SK-N-SH (cell line): ENCODE measurements at places on chromosomes 1 and 21. TPM values are rescaled to one million over a fixed set of nuclear protein-coding genes. Genes with fewer than 3 reads are reported as not detected.
A peak's percentile ranks its signal among the peaks of the same experiment; 100 is the strongest.

GRCh38 chr1:47785118-47785517, 212.1 kb downstream of the TRABD2B start:
- no peak overlapping the region for H3K4me3 ChIP-seq
- DNase-seq, result no peak
- no peaks in the 10 kb centered on the region for H3K36me3 ChIP-seq
- H3K27me3 ChIP-seq, result no peaks in the 10 kb centered on the region

DNA sequence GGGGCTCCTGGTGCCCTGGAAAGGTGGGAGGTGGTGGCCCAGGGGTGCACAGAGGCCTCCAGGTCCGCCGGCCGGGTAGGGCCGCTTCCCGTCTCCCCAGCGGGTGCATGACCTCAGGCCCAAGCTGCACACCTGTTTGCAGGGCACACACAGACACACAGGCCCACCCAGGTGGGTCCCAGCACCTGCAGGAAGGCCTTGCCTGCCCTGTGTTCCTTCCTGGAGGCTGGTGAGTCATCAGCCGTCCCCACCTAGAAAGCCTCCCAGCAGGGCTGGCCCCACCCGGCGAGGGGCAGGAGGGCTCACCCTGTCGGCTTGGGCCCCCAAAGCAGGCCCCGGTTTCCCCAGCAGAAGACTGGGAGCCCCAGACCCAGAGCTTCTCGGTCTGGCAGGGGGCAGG, 23.6 kb upstream of the TTLL10 start:
- no peaks in the 10 kb centered on the region for H3K27me3 ChIP-seq
- H3K4me3 ChIP-seq, result no peak overlapping the region
- H3K36me3 ChIP-seq, result no peaks in the 10 kb centered on the region
- H3K27ac ChIP-seq, result no peak overlapping the region

GRCh38 chr21:45293220-45293725, 5.6 kb upstream of the POFUT2 start:
- no peaks in the 10 kb centered on the region for H3K27me3 ChIP-seq
- no peaks in the 10 kb centered on the region for H3K36me3 ChIP-seq
- H3K4me1 ChIP-seq, result 0 out of 2 replicates have a peak, but pooled peaks cover 9% of the 10 kb centered on the region

DNA sequence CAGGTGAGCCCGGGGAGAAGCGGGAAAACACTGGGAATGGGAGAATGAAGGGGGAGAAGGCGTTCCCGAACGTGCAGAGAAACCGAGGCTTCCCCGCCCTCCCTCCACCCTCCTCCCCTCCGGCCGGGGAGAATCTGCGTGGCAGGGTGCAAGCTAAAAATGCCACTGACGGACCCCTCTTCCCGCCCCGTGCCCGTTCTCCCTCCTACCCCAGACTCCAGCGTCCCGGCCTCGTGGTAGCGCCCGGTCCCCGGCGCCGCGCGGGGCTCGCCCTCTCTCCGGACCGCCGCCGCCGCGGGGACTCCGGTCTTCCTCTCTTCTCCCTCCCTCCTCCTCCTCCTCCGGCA, 81.6 kb upstream of the AK4 start:
- H3K27me3 ChIP-seq, result no peaks in the 10 kb centered on the region
- peaks cover 16% of the 10 kb centered on the region for H3K4me1 ChIP-seq
- DNase-seq, result no peak
- no peak overlapping the region for H3K27ac ChIP-seq
- peak overlapping the region; percentile 80 for H3K4me3 ChIP-seq

- peaks cover 18% of the 10 kb centered on the region for H3K4me1 ChIP-seq
- no peak for DNase-seq
- no peaks in the 10 kb centered on the region for H3K27me3 ChIP-seq
- H3K36me3 ChIP-seq, result no peaks in the 10 kb centered on the region
These were observed 56.0 kb upstream of the RAP1A start for GRCh38 chr1:111563619-111564018.

DNA sequence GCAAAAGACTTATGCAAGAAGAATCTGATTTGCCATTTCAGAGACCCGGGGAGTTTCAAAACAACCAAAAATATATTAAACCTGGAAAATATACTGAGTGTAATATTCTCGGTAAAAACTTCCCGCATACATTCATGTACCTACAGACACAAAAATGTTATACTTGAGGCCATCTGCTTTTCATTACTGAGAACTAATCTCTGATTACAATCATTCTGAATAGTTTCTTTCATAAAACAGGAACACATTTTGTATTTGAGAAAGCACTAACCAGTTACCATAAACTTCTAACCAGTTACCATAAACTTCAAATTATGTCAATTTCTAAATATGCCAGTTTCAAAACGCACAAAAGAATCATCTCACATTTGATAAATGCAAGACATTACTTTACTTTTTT, 7.8 kb downstream of the ZNHIT6 start:
- DNase-seq, result no peak
- no peak overlapping the region for H3K4me3 ChIP-seq
- peaks cover 88% of the 10 kb centered on the region for H3K36me3 ChIP-seq
- H3K27ac ChIP-seq, result peak overlapping the region; percentile 43

Gene ALPL
- 0.69 and 1.3 TPM in 2 replicates for polyA plus RNA-seq

Gene FAM167B
- polyA plus RNA-seq, result 1.2 and 1.6 TPM in 2 replicates

GRCh38 chr1:192858456-192858855, 49.6 kb downstream of the RGS2 start:
- no peak overlapping the region for H3K4me3 ChIP-seq
- no peak overlapping the region for H3K27ac ChIP-seq
- no peaks in the 10 kb centered on the region for H3K4me1 ChIP-seq
- no peak for DNase-seq
- H3K36me3 ChIP-seq, result no peaks in the 10 kb centered on the region
- no peaks in the 10 kb centered on the region for H3K27me3 ChIP-seq

DNA sequence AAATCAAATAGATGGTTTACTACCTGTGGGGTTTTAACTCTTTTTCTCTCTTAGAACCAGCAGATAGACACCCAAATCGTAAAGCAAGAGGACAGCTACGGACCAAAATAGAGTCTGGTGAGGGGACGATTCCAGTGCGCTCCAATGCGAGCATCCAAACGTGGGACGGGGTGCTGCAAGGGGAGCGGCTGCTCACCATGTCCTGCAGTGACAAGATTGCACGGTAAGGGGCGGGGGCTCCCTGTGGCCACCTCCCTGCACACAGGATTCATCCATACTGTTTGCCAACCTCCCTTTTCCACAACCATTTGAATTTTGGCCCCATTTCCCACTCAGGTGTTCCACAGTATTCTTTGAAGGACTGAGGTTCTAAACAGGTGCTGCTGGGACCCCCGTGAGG, 102.8 kb downstream of the POFUT2 start:
- no peak for DNase-seq
- H3K4me3 ChIP-seq, result no peak overlapping the region
- no peak overlapping the region for H3K27ac ChIP-seq
- H3K36me3 ChIP-seq, result peaks cover 31% of the 10 kb centered on the region
- no peaks in the 10 kb centered on the region for H3K27me3 ChIP-seq

Gene SYPL2
- polyA plus RNA-seq, result 0.03 and 0.05 TPM in 2 replicates

Gene EYA3
- 6.5 and 9.8 TPM in 2 replicates for polyA plus RNA-seq

GRCh38 chr1:101241485-101242225, 4.8 kb downstream of the S1PR1 start:
- no peak for DNase-seq
- H3K4me1 ChIP-seq, result no peaks in the 10 kb centered on the region
- no peaks in the 10 kb centered on the region for H3K27me3 ChIP-seq
- no peaks in the 10 kb centered on the region for H3K36me3 ChIP-seq
- no peak overlapping the region for H3K27ac ChIP-seq
- H3K4me3 ChIP-seq, result no peak overlapping the region

GRCh38 chr1:20660363-20660762, 806 bp downstream of the DDOST start:
- H3K4me3 ChIP-seq, result peak overlapping the region; percentile 89
- H3K27ac ChIP-seq, result no peak overlapping the region; the same call in 1 of the 2 replicates
- DNase-seq, result no peak

Gene DIPK1A
- 3.4 and 4.0 TPM in 2 replicates for polyA plus RNA-seq

DNA sequence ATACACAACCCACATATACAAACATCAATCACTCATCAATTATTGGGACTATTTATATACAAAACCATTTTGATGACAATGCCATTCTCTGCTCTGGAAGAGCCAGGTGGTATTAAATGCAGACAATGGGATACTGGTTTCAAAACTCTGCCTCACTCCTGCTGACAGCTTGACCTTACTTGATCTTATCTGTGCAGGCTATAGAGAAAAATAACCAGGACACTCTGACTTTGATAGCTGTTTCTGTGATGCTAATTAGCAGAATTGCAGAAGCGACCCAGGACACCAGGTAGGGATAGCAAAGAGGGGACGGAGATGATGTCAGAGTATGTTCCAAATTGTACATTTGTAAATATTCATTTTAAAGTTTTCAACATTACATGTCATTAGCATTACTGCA, 89.5 kb downstream of the OLFM3 start:
- peak overlapping the region; percentile 67 for H3K27ac ChIP-seq
- peaks cover 12% of the 10 kb centered on the region for H3K4me1 ChIP-seq
- H3K27me3 ChIP-seq, result no peaks in the 10 kb centered on the region
- DNase-seq, result peak; percentile 46
- H3K36me3 ChIP-seq, result no peaks in the 10 kb centered on the region

Gene CADM3
- polyA plus RNA-seq, result 0.78 and 0.94 TPM in 2 replicates

Gene TLCD4
- 0.69 and 0.96 TPM in 2 replicates for polyA plus RNA-seq

Gene SOX13
- polyA plus RNA-seq, result 7.2 and 10.6 TPM in 2 replicates

DNA sequence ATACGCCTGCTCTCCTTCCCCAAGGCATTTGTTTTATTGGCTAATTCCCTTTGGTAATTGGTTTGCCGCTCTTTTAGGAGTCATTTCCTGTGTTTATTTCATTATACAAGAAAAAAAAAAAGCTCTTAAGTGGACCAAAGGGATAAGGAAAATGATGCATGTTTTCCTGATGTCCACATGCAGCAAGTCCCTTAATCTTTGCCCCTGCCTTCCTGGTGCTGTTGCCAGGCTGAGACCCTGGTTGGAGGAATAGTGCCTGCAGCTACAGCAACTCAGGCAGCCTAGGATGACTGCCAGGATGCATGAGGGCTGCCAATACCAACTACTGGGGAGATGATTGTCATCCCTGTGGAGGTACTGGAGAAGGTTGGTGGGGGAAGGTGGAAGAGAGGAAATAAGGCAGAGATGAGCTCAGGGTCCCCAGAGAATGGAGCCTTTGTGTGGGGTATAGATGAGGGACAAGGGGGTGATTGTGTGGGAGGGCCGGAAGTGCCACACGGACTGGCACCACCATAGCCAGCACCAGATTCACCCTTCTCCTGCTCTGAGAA, 6.1 kb upstream of the GATAD2B start:
- no peaks in the 10 kb centered on the region for H3K27me3 ChIP-seq
- no peak overlapping the region for H3K27ac ChIP-seq
- no peak overlapping the region for H3K4me3 ChIP-seq

DNA sequence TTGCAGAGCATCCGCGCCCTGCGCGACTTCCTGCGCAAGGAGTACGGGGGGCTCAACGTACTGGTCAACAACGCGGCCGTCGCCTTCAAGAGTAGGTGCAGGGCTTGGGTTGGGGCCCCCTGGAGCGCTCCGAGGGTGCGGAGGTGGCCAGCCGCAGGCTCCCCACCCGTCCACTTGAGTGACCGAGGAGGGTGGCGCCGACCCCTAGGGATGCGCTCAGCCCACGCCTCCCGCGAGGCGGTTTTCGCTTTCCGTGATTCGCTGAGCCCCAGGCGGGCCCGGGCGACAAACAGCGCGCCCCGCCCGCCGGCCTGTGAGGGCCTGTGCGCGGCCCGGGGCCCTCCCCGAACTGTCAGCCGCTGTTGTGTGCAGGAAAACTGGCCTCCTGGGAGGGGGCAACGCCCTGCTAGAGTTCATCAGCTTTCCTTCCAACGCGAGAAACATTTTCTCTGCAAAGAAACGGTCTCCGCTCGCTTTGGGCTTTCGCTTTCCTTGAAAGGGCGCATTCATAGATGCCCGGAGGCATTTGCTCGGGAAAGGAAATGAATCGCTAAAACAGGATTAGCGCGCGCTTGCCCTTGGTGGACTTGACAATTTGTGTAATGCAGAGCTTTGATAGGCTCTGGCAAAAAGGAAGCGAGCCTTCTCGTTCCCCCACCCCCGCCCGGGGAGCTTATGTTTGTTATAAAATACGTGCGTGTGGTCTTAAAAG, 668 bp downstream of the CBR3 start:
- no peaks in the 10 kb centered on the region for H3K4me1 ChIP-seq
- peak overlapping the region; percentile 59 for H3K4me3 ChIP-seq
- H3K36me3 ChIP-seq, result no peaks in the 10 kb centered on the region
- DNase-seq, result peak; percentile 81
- H3K27me3 ChIP-seq, result no peaks in the 10 kb centered on the region

- H3K4me1 ChIP-seq, result no peaks in the 10 kb centered on the region
- no peak overlapping the region for H3K27ac ChIP-seq
- H3K36me3 ChIP-seq, result no peaks in the 10 kb centered on the region
These were observed 7.8 kb downstream of the DMRTA2 start for GRCh38 chr1:50415235-50416149.

Gene OPRD1
- polyA plus RNA-seq, result 0.07 and 0.24 TPM in 2 replicates

- H3K27ac ChIP-seq, result no peak overlapping the region
- H3K4me3 ChIP-seq, result no peak overlapping the region
- no peaks in the 10 kb centered on the region for H3K36me3 ChIP-seq
- H3K4me1 ChIP-seq, result no peaks in the 10 kb centered on the region
- no peak for DNase-seq
These were observed 90.5 kb upstream of the TTC34 start for GRCh38 chr1:2891923-2892448.

Gene PGLYRP4
- polyA plus RNA-seq, result not detected in 2 replicates

DNA sequence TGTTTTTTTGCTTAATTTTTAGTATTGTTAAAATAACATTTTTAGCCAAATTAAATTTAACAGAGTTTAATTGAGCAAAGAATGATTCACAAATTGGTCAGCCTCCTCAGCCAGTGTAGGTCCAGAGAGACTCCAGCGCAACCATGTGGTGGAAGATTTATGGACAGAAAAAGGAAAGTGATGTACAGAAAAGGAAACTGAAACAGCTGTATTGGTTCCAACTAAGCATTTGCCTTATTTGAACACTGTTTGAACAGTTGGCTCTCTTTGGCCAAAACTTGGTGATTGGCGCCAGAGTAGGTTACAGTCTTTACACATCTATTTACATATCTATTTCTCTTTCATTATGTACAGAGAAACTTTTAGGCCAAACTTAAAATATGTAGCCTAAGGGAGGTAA, 19.4 kb downstream of the RPS6KC1 start:
- peak; percentile 7 for DNase-seq
- H3K4me3 ChIP-seq, result 0 out of 2 replicates have a peak overlapping the region, but pooled peaks have one; percentile 9
- no peak overlapping the region for H3K27ac ChIP-seq
- H3K4me1 ChIP-seq, result no peaks in the 10 kb centered on the region; the same call in 1 of the 2 replicates
- H3K27me3 ChIP-seq, result no peaks in the 10 kb centered on the region
- H3K36me3 ChIP-seq, result peaks cover 5% of the 10 kb centered on the region

Gene KRTAP12-2
- polyA plus RNA-seq, result not detected in 2 replicates

Gene SH2D5
- 6.1 and 6.5 TPM in 2 replicates for polyA plus RNA-seq

GRCh38 chr1:53524428-53525375, 65.5 kb downstream of the DMRTB1 start:
- H3K4me1 ChIP-seq, result no peaks in the 10 kb centered on the region
- no peak overlapping the region for H3K4me3 ChIP-seq
- H3K27ac ChIP-seq, result no peak overlapping the region
- H3K36me3 ChIP-seq, result no peaks in the 10 kb centered on the region
- H3K27me3 ChIP-seq, result no peaks in the 10 kb centered on the region

Gene GBP6
- not detected in 2 replicates for polyA plus RNA-seq
